ENCODE measurements at places on chromosomes 5 and 9.

DNA sequence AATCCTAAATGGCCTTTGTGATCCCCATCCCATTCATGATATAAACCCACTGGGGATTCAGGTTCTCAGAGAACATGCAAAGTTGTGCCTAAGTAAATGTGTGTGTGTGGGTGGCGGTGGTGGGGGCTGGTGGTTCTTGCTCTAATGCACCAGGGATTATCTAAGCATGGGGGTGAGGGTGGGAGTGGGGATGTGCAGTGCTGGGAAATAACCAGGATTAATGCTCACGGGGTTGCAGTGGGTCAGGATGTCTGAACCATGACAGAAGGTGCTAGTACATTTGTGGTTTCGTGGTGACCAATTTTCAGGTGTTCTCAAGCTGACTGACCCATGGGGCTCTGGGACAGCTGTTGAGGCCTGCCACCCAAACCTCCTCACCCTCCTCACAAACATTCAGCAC lies 101.0 kb downstream of the ZNF608 start:
- no peak for DNase-seq

DNA sequence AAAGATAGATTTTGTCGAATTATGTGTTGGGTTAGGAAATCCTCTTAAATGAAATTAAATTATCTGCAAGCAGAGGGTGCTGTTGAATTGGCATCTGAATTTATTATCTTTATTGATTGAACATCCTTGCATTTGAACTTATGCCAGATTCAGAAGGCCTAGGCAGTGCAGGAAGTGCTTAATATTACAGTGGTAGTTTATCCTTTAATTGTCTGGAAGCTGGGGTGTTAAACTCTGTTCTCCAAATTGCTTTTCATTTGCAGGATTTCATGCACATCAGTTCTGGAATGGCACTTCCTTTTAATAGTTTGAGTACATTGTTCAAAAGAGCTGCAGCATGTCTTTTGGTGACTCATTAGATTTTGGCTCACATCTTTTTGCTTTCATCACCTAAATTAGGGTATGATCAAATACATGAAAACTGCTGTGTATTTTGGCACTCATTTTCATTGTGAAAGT lies 186.3 kb downstream of the KDM4C start:
- peak; percentile 26 for DNase-seq

DNA sequence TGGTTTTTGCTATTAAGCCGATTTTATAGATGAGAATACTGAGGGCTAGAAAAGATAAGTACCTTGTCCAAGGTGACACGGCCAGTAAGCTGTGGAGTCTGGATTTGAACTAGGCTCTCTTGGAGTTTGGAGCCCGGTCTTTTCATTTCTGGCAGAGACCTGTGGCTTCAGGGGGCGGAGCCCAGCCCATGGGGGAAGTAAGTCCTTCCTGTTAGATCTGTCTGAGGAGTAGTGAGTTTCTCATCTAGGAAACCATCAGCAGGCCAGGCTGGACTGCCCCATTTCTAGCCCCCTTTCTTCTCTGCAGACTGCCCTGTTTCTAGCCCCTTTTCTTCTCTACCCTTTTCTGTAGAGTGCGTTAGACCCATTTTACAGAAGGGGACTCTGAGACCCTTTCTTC lies 521 bp upstream of the PTGS1 start:
- no peak for DNase-seq

- peak; percentile 32 for DNase-seq
These were observed 2.5 kb upstream of the MSMP start for GRCh38 chr9:35756275-35757225.

DNA sequence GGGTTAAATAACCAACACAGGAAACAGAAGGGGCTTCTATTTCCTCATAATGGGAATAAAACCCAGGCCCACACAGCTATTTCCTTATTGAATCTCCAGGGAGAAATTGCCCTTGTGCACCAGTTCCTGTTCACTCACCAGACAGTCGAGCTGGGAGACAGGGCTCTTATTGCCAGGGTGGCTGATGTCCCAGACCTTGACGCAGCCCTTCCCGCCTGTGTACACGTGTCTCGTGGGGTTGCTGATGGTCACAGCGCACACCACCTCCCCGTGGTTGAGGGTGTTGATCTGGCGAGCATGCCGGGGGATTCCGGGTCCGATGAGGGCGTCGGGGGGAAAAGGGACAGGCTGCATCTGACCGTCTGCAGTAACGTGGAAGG lies 96.5 kb downstream of the TLE1 start:
- no peak for DNase-seq

DNA sequence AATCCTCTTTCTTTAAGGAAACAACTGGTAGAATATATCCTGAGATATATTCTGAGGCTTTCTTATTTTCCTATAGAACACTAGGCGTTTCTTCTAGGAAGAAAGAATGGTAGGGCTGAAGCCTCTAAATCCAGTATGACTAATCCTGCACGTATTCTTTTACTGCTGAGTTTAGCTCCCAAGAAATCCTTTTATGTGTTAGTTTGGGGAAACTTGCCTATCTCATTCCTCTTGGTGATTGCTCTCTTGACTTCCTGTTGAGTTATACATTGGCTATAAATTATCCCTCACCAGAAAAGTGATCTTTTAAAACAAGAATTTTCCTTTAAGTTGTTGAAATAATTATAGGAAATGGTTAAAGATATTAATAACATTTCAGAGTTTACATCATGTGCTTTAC lies 422.9 kb downstream of the TMEM161B start:
- DNase-seq: no peak

- no peak for DNase-seq
These were observed 13.3 kb upstream of the BTNL3 start for GRCh38 chr5:180975338-180975737.

- no peak for DNase-seq
These were observed 482.6 kb downstream of the ZNF608 start for GRCh38 chr5:124263680-124264491.

- DNase-seq: no peak
These were observed 303.8 kb upstream of the PRR16 start for GRCh38 chr5:120160124-120160895.

DNA sequence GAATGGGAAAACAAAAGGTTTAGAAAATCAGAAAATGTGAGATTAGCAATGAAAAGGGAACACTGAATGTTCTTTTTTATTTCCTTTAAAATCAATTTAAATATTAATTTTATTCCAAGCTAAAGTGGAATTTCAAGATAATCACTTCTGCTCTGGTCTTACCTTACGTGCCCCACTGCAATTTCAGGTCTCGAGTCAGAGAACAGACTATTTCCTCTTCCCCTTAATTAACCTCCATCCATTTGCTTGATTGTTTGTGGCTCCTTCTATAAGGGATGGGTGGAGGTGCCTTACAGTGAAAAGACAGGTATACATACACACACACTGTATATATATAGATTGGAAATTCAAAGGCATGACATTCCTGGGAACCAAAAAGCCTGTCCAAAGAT lies 137.1 kb downstream of the SUSD1 start:
- DNase-seq: no peak

GRCh38 chr9:426264-426663 lies 211.6 kb downstream of the DOCK8 start:
- no peak for DNase-seq

DNA sequence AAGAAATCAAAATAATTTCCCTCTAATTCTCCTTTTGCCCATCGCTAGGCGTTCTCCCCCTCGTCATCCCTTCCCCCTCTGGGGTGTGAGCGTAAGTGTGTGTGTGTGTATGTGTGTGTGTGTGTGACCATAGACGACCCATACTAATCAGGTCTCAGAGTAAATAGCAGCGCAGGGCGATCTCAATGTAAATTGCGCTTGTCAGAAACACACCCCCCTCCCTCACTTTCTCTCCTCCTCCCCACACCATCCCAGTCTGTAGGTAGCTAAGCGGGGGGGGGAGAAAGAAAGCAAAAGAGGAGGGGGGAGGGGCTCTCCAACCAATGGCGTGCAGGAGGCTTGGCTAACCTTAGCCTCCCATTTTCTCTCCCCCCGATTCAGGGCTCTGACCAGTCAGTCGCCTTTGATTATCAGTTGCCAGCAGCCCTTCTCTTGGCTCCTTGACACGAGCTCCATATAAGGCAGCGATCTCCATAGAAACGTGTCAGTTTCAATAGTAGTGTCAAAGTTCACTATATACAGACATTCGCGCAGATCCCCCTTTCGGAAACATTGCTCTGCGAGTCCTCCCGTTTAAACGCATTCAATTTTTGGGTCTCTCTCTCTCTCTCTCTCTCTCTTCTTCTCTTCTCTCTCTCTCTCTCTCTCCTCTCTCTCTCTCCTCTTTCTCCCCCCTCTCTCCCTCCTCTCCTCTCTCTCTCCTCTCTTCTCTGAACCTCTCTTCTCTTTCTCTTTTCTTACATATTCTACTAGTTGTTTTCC lies at the start of gene NR2F1:
NR2F1 (plus strand) TSS at position 546 of the 762 bp plus-strand sequence. CDS start 1,802 bp downstream, outside the sequence.
- DNase-seq: peak; percentile 69

DNA sequence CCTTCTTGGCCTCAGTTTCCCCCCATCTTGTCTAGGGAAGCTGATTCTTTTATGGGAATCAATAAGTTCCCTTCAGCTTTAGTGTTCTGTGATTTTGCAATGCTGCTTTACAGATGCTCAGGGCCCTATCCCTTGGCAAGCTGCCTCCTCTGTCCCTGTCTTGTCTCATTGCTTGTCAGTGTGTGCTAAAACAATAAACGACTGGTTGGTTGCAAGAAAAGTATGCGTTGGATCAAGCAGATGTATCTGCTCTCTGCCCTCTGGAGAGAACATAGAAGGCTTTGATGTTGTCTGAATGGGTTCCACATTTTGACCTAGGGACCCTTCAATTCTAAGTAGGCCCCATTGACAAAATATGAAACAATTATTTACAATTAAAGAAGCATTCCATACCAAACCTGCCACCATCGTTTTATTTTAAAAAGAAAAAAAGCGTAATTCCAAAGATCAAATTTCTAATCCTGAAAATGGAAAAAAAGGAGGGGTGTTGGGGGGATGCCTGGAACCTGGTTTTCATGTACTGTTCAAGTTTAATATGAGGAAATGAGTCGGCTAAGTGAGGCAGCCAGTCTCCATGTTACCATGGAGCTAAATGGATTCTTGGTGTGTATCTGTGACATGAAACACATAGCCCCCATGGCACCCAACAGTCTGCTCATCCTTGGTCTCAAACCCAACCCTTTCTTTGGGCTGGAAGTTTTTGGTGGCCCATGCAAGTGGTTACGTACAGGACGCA lies 31.2 kb upstream of the TARS1 start:
- no peak for DNase-seq

DNA sequence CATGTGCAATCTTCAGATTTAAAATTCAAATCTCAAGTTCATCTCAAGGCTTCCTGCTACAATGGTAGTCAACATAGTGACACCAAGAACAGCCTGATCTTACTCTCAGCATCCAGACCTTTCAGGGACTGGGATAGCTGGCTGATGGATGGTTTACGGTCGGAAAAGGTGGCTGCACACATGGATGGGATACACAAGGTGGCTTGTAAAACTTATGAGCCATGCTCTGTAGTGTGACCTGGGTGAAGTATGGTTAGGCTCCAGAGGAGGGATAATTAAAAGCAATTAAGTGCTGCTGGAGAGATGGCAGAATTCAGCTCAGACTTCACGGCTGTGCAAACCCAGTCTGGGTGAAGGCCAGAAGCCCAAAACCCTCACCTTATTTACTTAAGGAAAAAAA lies 379.5 kb downstream of the NFIB start:
- DNase-seq: no peak

DNA sequence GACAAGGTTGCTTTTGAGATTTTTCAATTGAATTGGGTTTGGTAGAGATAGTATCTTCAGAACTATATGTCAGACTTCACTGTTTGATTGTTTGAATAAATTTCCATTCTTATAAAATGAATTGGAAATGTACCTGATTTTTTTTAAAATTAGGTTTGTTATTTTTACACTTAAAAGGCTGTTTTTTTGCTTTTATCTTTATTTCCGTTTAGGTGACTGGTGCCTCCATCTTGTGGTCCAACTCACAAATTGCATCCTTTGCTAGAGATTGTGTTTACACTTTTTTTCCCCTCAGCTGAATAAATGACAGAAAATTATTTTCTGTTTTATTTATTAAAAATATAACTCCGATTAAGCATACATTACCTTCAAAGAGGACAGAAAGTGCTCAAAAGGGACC lies 15.6 kb downstream of the NDUFAF2 start:
- no peak for DNase-seq

GRCh38 chr5:168941901-168942300 lies 359.0 kb downstream of the SLIT3 start:
- no peak for DNase-seq

GRCh38 chr5:9596171-9596780 lies 33.9 kb downstream of the TAS2R1 start:
- no peak for DNase-seq

GRCh38 chr5:39604491-39604890 lies 179.7 kb upstream of the DAB2 start:
- no peak for DNase-seq

DNA sequence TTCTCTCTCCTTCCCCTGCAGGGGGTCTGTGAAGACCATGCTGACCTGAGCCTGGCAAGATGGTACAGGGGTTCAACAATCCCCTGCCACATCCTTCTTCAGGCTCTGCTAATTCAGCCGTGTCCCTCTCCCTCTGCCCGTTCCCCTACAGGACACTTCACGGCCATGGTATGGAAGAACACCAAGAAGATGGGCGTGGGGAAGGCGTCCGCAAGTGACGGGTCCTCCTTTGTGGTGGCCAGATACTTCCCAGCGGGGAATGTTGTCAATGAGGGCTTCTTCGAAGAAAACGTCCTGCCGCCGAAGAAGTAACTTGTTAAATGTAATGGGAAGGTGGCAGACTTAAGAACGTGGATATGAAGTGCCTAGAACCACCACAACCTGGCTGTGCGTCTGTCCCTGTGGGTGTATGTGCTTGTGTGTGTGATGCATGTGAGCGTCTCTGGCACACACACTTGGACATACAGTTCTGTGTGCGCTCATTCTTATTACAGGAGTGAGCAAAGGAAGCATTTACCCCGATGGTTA lies 6.9 kb upstream of the CCIN start:
- no peak for DNase-seq

GRCh38 chr9:99070681-99071080 lies 34.2 kb upstream of the TGFBR1 start:
- DNase-seq: no peak

DNA sequence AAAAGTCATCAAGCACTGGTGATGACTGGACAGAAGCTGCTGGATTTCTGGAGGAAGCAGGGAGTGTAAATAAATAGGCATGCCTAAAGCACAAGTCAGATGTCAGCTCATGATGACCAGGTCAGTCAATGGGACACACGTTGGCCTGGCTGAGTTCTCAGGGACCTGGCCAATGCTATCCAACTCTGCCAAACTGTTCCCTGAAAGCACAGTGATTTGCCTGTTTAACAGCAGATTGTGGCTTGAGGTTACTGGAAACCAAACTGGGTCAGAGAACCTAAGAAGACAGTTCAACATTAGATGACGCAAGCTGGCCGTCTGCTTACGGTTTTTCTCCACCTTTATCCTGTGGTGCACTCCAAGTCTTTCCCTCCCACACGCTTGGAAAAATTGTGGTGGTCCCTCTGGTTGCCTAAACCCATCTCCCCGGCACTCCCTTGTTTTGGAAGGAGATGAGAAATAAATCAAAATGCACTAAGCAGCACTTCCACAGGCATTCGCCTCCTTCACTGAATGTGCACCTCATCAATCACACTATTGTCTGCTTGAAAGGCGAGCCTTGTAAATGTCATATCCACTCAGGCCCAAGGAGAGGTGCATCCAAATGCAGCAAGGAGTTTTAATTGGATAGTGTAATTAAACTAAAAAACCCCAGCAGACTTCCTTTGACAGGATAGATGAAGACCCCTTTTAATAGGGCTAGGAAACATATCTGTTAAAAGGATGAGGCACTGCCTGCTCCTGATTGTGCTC lies 199.4 kb downstream of the GAPVD1 start:
- no peak for DNase-seq

- no peak for DNase-seq
These were observed 37.0 kb upstream of the RPS23 start for GRCh38 chr5:82314964-82315758.

GRCh38 chr5:95822542-95823181 lies at the start of gene GLRX:
GLRX (minus strand) TSS chr5:95822726; CDS start chr5:95822662, 64 bp downstream.
- peak; percentile 51 for DNase-seq

GRCh38 chr5:67173959-67174358 lies 22.6 kb downstream of the CD180 start:
- no peak for DNase-seq

Data from frontal cortex (tissue), 4 donors.